ENCODE measurements at places on chromosomes 5 and 9.

GRCh38 chr5:138408023-138408422, 30.8 kb upstream of the REEP2 start:
- DNase-seq: no peak

DNA sequence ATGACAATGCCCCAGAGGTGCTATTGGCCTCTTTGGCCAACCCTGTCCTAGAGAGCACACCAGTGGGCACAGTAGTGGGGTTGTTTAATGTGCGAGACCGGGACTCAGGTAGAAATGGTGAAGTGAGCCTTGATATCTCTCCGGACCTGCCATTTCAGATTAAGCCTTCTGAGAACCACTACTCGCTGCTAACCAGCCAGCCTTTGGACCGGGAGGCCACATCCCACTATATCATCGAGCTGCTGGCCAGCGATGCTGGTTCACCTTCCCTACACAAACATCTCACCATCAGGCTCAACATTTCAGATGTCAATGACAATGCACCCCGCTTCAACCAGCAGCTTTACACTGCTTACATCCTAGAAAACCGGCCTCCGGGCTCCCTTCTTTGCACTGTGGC, 1.4 kb downstream of the PCDHGC5 start:
- no peak for DNase-seq

DNA sequence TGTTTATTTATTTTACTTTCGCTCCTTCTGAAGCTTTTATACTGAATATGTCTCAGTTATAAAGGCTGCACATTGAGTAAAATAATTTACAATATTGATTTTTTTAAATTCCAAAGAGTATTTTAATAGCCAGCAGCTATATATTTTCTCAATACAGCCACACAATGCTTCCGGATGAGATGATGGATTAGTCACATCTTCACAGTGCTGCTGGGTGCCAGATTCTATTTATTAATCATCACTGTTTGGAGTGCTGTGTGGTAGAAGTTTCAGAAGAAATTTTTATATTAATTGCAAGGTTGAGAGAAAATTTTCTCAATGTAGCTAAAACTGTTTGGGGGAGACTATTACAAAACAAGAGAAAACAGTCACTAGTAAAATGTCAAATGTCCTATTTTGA, 989.8 kb downstream of the TLE4 start:
- DNase-seq: no peak

- DNase-seq: no peak
Measured at GRCh38 chr5:148735301-148735835, 81.0 kb upstream of the HTR4 start.

GRCh38 chr5:95826949-95827891, 4.7 kb upstream of the GLRX start:
- DNase-seq: no peak

DNA sequence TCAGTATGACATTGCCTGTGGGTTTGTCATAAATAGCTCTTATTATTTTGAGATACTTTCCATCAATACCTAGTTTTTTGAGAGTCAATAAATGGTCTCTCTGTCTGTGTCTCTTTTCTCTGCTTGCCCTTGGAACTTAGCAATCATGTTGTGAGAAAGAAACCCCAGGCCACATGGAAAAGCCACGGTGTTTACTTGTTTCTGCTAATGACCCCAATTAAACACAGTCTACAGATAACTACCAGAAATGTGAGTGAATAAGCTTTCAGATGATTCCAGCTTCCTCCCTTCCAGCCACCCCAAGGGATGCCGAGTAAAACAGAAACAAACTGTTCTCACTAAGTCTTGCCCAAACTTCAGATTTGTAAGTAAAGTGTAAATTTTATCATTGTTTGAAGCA, 584.9 kb downstream of the MAT2B start:
- DNase-seq: no peak

DNA sequence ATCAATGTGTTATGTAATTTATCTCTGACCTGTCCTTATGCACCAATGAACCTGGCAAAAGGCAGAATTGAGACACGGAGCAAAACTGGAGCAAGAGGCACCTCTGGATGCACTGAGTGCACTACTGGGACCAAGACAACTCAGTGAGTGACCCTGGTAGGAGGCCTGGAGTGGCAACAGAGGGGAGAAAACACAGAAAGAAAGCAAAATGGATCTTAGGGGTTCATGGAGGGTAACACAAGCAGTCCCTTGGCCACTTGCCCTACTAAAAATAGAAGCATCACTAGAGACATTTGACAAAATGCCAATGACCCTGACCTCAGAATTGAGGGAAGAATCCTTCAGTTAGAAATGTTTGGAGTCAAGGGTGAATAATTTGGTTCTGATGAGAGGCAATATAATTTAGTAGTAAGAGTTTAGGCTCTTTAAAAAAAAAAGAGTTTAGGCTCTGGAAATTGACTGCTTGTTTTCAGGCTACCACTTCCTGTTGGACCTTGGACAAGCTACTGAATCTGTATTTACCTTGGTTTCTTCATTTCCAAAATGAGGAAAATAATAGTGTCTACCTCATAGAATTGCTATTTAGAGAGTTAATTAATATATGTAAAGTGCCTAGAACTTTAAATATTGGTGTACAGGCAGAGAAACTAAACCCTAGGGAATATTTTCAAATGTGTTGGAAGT, 234.9 kb upstream of the TARS1 start:
- no peak for DNase-seq

DNA sequence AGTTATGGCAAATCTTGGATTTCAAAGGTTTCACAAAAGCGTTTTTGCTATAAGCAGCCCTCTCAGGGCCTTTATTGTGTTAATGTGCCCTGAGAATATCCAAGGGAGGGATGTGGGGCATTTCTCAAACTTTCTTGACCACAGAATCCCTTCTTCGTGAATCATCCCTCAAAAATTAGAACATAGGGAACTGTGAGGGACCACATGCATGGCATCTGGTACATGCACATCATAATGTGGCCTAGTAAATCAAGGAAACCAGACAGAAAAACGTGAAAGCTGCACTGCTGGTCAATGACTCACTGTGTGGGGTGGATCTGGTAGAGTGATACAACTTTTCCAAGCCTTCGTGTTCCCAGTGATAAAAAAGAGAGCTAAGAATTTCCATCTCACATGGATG, 22.4 kb downstream of the DDX31 start:
- no peak for DNase-seq

DNA sequence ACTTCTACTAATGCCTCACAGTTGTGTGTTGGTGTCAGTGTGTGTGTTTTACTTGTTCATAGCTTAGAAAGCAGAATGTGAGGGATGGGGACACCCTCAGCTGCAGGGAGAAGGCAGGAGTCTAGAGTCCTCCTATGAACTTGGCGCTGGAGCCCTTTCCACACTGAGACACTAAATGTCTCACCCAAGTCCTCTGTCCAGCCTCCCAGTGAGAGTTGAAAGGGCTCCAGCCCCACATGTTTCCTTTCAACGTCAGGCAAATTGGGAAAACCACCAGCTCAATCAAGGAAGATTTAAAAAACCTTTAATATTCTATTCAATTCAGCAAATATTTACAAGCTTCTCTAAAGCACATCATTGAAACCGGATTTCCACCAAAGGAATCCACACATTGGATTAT, 167.6 kb upstream of the MSX2 start:
- DNase-seq: no peak

All from stimulated activated CD8-positive, alpha-beta memory T cell treated with anti-CD3 and anti-CD28 coated beads, Interleukin-2, amount 100 ng/mL, for 48 hours (primary cell).